GM10248 (cell line): ENCODE measurements at places on chromosomes 2 and 18.

GRCh38 chr2:124967325-124967724 lies 942.2 kb downstream of the CNTNAP5 start:
- no peak for DNase-seq

GRCh38 chr18:74520096-74520833 lies 14.0 kb upstream of the CNDP1 start:
- DNase-seq: no peak

DNA sequence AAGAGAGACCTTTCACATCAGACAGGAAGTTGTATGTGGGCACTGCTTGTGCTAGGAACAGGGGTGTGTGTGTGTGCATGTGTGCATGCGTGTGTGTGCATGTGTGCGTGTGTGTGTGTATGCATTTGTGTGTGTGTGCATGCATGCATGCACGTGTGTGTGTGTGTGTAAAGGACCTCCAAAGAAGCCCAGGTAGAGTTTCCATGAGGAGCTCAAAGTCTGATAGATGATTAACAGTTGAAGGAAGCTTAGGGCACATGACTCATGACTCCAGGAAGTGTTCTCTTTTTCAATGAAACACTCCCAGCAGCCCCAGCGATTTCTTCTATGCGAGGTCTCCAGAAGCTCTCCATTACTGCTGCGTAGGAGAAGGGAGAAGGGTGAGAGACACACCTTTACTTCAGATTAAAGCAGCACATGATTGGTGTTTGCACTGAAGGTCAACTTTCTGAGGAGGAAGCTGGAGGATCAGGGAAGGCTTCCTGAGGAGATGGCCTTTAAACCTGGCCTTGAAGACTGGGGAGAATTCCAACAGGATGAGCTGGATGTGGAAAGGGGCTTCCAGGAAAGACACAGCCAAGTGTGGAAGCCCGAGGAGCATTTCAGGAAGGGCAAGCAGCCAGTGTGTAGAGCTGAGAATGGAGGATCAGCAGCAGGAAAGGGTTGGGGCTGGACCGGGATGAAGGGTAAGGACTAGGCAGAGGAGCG lies 77.7 kb downstream of the SMAD4 start:
- no peak for DNase-seq

DNA sequence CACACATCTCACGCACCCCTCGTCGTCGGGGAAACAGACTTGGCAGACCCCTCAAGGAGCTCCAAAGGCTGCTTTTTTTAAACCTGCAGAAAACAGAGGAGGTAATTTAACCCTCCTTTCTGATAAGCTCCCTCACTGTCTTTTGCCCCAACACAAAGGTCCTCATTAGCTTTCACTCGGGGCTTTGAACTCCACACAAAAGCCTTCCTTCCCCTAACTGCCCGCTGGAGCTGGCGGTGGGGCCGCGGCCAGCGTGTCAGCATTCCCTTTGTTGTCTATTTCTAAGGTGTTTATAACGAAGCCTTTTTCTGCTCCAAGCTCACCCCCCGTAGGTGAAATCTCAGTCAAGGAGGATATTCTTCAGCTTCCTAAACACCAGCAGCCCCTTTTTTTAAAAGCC lies 43.5 kb upstream of the ID2 start:
- DNase-seq: no peak

GRCh38 chr18:22314001-22314400 lies 103.7 kb downstream of the CTAGE1 start:
- no peak for DNase-seq
